NCI-H2107 (cell line): ENCODE measurements at places on chromosomes 11 and 22.

- no peak for DNase-seq
Measured at GRCh38 chr11:13271060-13271693, 6.4 kb upstream of the BMAL1 start.

GRCh38 chr11:30423886-30424285 is 101.0 kb downstream of the ARL14EP start:
- no peak for DNase-seq

DNA sequence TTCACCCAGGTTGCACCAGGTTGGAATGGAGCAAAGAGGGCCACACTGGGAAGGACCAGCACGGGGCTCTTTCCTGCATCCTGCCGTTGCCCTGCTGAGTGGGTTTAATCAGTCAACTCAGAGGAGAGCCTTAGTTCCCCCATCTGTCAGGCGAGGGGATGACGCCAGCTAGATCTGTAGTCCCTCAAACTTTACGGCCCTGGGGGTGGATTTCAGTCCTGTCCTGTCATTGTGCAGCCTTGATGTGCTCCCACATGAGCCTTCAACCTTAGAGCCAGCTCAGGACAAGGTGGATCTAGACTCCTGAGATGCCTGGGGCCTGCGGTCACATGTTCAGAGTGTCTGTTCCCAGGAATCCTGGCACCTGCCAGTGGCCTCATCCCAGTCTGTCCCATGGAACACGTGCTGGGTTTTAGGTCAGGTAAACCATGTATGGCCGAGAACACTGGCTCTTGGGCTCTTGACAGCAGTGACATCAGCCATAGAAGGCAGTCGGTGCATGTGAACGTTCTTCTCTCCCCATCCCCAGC is 104.3 kb downstream of the BCR start:
- no peak for DNase-seq

DNA sequence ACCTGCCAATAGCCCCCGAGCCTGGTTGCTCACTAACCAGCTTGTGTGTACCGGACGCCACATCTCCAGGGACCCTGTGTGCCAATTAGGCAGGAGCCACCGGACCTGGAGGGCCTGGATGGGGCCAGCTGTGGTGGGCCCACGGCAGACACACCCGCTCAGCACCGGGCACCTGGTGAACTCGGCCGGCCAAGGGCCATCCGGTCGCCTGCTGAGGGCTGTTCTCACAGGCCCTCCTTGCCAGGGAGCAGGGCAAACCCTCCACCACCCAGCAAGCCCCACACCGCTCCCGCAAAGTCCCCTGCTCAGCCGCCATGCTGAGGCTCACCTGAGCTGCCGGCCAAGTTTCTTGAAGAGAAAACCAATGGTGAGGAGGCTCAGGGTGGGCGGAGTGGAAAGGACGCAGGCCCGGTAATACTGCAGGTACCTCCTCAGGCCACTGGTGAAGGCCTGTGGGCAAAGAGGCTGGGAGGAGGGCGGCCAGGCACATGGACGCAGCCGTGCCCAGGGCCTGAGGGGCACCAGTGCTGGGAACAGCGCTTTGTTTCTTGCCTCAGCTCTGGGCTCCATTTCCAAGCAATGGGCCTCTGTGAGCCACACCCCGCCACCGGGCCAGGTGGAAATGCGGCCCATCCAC is 17.1 kb downstream of the TUBGCP6 start:
- DNase-seq = no peak

GRCh38 chr11:85699957-85700741 is 14.2 kb upstream of the CCDC89 start:
- DNase-seq = no peak

DNA sequence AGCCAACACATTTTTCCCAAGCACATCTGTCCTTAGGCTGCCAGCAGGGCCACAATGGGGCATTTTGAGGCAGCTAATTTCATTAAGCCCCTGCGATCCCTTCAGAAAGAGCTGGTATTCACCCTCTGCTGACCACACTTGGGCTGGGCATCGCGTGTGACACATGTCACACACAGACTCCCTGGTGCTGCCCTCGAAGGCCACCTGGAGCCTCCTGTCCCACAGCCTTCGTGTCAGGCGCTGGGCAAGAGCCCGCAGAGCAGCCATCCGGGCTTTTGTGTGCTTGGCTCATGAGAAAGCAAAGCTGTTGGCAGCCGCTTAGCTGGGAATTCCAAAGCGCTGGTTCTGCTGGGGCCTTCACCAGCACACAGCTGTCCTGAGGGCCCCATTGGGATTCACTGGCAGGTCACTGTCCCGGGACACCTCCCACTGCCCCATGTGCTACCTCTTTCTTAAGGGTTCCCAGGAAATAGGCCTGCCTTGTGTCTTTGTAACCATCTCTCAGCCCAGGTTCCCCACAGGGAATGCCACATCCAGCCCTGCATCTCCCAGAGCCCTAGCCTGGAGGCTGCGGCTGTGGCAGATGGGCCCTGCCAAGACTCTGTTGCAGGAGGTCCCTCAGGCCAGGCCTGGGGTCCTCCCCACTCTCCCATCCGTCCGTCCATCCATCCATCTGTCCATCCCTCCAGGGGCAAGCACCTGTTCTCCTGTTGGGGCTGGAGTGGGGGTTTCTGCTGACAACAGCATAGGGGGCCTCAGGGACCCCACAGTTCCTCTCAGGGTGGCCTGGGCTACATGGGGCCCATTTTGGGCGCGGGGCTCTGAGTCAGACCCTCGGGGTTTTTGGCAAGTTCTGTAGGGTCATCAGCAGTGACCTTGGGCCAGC is 4.9 kb downstream of the CLDN5 start:
- DNase-seq = no peak

- no peak for DNase-seq
Measured at GRCh38 chr22:31585161-31585859, 76.7 kb downstream of the PISD start.

- no peak for DNase-seq
Measured at GRCh38 chr11:96390488-96390792, 627 bp downstream of the JRKL start.

DNA sequence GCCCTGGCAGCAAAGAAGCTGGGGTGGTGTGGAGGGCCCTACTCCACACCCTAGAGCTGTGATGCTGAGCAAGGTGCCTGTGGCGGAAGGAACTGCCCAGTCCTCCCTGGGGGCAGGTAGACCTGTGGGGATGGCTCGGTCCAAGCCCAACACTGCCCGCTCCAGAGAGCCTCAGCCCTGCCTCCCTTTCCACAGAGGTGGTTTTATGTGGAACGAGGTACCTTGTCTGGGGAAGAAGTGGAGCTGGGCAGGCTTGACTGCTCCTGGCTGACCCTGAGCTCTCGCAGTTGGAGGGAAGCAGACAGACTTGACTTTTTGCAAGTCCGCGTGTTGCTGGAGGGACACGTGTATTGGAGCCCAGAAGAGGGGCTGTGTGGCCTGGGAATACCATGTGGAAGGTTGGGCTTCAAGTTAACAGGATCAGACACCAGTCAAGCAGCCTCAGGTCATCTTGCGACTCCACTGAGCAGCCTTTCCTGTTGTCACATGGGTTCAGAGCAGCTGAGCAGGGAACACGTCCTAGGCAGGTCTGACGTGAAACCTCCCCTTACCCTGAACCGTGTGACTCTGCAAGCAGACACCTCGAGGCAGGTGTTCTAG is 117.7 kb downstream of the CACNA1I start:
- DNase-seq = no peak

DNA sequence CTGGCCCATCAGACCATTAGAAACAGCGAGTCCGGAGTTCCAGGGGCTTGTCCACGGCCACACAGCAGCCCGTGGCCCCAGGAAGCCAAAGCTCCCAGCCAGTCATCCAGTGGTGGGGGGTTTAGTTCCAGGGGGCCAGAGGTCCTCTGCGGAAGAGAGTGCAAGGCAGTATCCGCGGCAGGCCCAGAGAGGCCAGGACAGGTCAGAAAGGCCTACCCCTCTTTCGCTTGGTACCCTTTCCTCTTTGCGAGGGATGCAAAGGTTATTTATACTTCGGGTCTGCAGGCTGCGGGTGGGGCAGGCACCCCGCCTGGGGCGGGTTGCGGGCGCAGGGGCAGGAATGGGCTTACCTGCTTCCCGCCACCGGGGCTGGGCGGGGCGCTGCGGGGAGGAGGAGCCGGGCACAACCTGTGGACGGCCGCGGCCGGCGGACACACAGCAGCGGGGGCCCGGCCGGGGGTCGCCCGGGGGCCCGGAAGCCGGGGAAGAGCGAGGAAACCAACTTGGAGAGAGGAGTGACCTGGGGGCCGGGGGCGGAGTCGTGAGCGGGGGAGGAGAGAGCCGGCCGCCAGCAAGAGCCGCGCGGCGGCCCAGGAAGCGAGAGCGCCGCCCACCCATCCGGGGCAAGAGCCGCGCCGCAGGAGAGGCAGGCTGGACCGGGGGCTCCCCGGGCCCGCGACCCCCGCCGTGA is at the start of gene SH3BP1:
Gene SH3BP1 (plus strand): TSS at position 600 of the 691 bp plus-strand sequence. CDS start 119 bp downstream, outside the sequence.
- DNase-seq = no peak

DNA sequence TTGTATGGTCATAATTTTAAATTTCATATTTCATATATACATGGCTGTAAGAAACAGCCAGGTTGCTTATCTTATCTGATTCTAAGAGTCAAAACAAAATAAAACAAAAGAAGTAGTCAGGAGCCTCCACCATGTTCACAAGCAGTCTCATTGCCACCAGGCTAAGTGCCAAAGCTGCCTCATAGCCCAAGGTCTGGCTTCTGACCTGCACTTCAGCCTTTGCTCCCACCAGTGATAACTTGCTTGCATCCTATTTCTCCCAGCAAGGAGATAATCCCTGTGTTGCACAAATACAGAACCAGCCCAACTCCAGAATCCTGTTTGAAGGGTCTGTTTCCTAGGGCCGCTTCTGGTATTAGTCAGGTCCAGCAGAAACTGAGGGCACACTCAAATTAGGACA is 53.9 kb upstream of the TSKU start:
- DNase-seq = no peak

DNA sequence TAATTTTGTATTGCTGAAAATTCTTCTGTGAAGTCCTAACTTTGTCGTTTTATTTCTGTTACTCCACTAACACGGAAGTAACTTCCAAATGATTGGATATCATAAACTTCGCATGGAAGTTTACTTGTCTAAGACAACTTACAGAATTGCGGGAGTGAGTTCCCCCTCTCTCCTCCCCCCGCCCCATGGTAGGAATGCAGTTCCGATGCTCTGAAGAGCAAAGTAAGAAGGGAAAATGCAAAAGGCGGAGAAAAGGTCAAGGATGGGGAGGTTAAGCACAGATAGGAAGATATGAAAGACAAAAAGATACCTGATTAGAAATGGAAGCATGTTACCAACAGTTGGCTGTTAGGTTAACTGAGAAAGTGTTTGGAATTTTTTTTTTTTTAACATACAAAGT is 1.3 kb downstream of the EIF3M start:
- DNase-seq = no peak

DNA sequence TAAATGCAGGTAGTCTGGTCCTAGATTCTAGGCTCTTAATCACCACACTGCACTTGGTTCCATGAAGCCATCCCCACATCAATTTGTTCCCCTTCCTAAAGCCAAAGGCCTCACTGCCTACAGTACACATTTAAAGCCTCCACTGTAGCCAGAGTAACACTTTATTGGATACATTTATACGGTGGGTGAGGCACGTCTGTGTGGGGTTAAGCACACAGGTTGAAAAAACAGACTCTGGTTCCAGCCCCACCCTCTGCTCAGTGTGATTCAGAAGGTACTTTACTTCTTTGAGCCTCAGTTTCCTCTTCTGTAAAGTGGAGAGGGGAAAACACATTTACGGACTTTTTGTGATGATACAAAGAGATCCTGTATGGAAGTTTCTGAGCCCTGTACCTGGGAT is 22.5 kb downstream of the DSCAML1 start:
- no peak for DNase-seq

- no peak for DNase-seq
Measured at GRCh38 chr11:76510060-76511047, 65.5 kb downstream of the EMSY start.

GRCh38 chr22:23715806-23716375 is 25.1 kb downstream of the RGL4 start:
- no peak for DNase-seq

GRCh38 chr22:44668190-44668885 is 33.7 kb upstream of the PRR5 start:
- DNase-seq = no peak

GRCh38 chr22:46761539-46762237 is 762 bp upstream of the TBC1D22A start:
- no peak for DNase-seq

DNA sequence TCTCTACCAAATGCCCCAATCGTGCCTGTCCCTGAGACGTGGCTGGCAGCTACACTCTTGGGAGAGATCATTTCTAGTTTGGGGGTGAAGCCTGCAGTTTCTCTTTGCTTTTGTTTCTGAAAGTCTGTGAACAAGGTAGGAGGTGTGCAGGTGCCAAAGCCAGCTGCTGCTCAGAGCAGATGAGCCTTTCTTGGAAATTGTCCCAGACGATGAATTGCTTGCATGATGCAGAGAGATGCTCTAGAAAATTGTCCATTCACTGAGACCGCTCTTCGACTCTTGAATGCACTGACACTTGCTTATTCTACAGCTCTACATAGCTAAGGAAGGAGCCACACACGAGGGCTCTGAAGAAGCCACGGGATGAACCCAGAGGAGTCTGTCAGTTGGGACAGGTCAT is 225.6 kb upstream of the E2F8 start:
- no peak for DNase-seq

DNA sequence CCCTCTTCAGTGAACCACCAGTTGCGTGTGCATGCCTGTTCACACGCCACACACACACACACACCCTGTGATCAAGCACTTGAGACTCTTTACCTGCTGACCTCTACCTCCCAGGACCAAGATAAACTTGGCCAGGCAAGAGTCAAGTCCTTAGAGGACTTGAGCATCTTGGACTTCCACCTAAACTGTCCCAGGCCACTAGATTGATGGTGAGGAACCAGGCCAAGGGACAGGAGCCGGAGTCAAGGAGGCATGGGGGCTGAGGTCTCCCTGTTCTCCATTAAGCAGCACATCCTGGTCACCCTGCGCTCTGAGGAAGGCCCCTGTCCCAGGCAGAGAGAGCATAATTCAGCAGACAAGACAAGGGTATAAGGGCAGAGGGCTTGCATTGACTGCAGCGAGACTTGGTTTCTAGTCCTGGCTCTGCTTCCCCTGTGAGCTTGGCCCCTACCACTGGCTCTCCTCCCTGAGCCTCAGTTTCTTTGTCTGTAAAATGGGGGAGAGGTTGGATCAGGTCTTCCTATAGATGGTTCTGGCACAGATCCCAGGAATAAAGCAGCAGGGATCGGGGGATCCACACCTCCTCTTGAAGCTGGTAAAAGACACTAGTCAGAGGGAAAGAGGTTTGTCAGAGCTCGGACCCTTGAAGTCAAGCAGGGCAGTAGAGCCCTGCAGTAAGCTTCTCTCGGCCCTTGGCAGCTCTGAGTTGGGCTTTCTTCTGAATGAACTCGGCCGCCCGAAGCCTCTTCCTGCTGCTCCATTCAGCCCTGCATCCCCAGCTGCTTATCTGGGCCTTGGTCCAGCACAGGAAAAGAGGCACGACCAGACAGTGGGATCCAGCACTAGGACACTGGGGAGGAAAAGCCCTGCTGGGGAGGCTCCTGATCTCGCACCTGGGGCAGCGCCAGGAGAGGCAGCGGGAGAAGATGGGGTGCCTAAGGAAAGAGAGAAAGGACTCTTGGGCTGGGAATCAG is 2.0 kb downstream of the CREB3L1 start:
- DNase-seq = no peak
